Stimulated activated CD4-positive, alpha-beta T cell treated with anti-CD3 and anti-CD28 coated beads, Interleukin-4, amount 100 ng/mL, for 24 hours (primary cell): ENCODE measurements at places on chromosomes 4 and X.

GRCh38 chr4:95552942-95553550 lies 4.3 kb upstream of the UNC5C start:
- no peak for DNase-seq

DNA sequence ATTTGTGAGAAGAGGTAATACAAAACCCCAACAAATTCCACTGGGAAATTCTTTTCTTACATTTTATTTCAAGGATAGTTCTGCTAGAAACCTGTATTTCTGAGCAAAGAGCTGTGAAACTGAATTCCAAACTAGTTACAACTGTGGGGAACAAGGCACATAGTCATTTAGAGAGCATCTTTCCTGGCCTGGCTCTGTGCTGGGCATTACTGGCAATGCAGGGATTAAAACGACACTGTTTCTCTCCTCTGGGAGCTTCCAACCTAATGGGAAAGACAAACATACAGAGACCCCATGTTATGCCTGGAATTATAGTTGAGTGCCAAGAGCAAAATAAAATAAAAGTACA lies 36.5 kb downstream of the SUPT20HL1 start:
- DNase-seq: no peak

- DNase-seq: no peak
These were observed 48.5 kb downstream of the ZCCHC12 start for GRCh38 chrX:118872102-118872566.

- no peak for DNase-seq
These were observed 654 bp upstream of the DDIT4L start for GRCh38 chr4:100190643-100191600.

DNA sequence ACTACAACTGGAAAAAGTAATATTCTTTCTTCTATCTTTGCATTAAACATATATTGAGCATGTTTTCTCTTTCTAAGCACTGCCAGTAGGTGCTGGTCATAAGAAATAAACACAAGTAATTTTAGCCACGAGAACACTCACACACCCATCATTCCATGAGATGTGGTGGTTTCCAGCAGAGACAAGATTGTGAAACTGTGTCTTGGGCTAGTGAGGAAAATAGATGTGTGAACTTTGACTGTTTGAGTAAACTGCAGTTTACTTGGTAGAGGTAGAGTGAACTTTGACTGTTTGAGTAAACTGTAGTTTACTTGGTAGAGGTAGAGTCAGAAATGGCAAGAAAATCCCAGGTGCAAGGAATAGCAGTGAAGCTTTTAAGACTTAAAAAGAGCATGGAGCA lies 300.9 kb upstream of the HS3ST1 start:
- DNase-seq: no peak

GRCh38 chr4:16443504-16444088 lies 217.3 kb upstream of the TAPT1 start:
- no peak for DNase-seq

DNA sequence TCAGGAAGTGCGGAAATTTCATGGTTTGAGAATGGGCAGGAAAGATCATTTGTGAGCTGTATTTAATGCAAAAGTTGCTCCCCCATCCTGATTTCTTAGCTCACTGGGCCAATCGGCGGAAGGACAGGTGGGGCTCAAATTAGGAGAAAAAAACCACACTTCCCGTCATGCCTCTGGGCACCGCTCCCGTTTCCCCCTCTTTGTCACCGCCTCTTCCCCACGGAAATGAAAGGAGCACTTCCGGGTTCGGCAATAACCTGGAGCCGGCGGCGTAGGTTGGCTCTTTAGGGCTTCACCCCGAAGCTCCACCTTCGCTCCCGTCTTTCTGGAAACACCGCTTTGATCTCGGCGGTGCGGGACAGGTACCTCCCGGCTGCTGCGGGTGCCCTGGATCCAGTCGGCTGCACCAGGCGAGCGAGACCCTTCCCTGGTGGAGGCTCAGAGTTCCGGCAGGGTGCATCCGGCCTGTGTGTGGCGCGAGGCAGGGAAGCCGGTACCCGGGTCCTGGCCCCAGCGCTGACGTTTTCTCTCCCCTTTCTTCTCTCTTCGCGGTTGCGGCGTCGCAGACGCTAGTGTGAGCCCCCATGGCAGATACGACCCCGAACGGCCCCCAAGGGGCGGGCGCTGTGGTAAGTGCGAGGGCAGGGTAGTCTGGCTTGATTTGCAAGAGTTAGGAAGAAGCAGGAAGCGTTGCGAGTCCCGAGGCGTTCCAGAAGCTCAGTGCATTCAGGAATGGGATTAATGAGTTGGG lies at the start of gene TMEM33:
Gene TMEM33 (plus strand): TSS at position 529 of the 751 bp plus-strand sequence. CDS start 56 bp downstream, at position 585.
- DNase-seq: peak; percentile 86

DNA sequence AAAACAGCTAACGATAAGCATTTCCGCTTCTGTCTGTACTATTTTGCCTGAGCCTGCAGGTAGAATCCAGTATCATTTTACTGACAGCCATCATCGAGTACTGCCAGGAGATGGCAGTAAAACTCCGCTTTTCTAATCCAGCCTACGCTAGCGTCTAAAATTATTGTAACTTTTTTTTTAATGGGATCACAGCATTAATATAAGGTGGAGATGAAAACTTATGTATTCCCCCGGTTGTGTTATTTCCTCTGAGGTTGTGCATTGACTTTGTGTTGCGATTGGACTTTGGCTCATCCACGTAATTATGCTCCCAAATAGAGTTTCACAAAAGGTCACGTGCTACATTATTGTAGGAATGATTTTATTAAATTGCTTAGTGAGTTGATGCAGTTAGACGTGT lies 248.1 kb downstream of the C4orf33 start:
- DNase-seq: no peak

GRCh38 chr4:87079967-87080366 lies 140.5 kb downstream of the KLHL8 start:
- DNase-seq: no peak

GRCh38 chr4:97396097-97396496 lies 747.2 kb downstream of the STPG2 start:
- no peak for DNase-seq

GRCh38 chrX:42027367-42028000 lies 104.1 kb upstream of the CASK start:
- DNase-seq: no peak

DNA sequence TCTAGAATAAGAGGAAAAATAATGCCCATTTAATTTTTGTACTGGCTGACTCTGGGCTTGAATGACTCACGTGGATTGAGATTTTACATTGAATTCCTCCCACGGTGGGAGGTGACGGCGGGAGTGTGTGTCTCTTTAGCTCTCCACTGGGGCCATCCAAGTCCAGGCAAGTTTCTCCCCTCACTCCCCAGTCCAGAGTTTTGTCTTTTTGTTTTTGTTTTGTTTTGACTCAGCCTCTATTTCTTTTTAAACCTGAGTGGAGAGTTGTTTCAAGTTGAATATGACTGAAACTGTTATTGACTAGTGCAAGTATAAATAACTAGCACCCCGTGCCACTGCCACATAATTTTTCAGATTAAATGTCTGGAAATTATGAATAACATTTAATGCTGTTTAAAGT lies 13.6 kb downstream of the CHST7 start:
- DNase-seq: peak; percentile 27

- DNase-seq: no peak
These were observed at the start of gene IL1RAPL2 for GRCh38 chrX:104565791-104566680. Gene IL1RAPL2, plus strand, starts transcription at chrX:104566199.

DNA sequence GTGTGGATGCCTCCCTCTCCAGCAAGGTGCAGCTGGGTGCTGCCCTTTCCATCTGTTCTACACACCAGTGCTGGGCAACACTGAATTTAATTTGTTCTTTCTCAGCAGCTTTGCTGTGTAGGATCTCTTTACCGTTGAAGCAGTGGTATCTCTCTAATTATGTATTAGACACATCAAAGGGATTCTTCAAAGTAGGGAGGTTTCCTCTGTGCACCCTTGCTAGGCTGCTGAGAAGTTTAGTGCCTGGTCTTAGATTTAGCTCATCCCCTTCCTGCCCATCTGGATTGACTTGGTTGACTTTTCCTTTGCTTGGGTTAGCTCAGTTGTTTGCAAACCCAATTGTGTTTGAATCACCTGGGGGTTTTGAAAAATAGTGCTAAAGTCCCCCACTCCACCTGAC lies 27.8 kb upstream of the LDB2 start:
- DNase-seq: no peak

- DNase-seq: no peak
These were observed 283.0 kb upstream of the GPC4 start for GRCh38 chrX:133698298-133698697.

DNA sequence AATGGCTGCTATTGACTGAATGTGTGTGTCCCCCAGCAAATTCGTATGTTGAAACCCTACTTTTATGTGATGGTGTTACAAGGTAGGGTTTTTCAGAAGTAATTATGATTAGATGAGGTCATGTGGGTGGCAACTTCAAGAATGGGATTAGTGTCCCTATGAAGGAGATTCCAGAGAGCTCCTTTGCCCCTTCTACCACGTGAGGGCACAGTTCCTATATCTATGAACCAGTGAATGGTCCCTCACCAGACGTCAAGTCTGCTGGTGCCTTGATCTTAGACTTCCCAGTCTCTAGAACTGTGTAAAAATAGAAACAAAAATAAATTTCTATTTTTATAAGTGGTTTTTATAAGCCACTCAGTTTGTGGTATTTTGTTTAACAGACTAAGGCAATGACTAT lies 1137.6 kb upstream of the IGFBP7 start:
- no peak for DNase-seq

DNA sequence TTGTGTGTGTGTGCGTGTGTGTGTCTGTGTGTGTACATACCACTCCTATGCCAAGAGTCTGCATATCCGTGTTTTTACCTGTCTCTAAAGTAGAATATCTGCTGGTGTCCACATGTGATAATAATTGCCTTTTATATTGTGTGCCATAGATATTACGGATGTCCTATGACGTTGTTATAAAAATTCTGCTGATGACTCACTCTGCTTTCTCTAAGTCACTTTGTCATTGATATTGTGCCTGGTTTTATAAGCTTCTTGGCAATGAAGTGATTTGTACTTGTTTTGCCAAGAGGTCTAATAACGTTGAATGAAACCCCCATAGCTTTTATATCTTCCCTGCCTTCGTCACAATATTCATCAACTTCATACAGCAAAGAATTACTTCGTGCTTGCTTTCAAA lies 102.6 kb upstream of the C1GALT1C1 start:
- no peak for DNase-seq

GRCh38 chr4:7634661-7635251 lies 200.0 kb upstream of the PSAPL1 start:
- DNase-seq: no peak

- DNase-seq: peak; percentile 28
These were observed 580.6 kb downstream of the INPP4B start for GRCh38 chr4:142265536-142265935.

- no peak for DNase-seq
These were observed 33.2 kb upstream of the LDB2 start for GRCh38 chr4:16931339-16932305.

DNA sequence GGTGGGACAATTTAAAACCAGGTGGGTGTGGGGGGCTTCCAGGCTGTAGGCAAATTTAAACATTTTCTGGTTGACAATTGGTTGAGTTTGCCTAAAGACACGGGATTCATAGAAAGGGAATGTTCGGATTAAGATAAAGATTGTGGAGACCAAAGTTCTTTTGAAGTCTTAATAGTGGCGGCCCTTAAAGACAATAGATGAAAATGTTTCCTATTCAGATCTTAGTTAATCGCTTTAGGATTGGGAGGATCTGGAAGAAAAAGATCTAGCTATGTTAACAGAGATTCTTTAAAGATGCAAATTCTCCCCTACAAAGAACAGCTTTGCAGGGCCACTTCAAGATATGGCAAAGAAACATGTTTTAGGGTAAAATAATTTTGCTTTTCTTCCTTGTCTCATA lies 4.8 kb downstream of the CNGA1 start:
- DNase-seq: no peak

DNA sequence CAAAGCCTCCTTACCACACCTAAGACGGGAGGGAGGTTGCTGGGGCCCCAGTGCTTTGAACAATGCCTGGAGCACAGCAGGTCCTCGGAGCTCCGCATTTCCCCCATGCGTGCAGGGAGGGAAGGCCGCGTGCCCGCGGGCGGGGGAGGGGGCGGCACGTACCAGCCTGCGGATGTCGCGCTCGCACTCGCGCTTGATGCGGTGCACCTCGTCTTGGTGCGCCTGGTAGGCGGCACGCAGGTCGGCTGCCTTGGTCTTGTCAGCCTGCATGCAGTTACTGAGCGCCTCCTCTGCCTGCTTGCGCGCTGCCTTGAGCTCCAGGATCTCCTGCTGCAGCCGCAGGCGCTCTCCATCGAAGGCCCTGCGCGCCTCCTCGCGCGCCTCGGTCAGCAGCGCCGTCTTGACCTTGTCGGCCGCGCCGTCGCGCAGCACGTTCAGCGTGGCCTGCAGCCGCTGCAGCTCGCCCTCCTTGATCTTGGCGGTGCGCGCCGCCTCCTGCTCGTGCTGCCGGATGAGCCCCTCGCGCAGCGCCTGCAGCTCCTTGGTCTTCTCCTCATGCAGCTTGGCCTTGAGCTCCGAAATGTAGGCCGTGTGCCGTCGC lies 87.2 kb upstream of the C4orf50 start:
- DNase-seq: no peak

- no peak for DNase-seq
These were observed 95.0 kb downstream of the DGKK start for GRCh38 chrX:50375481-50376267.

DNA sequence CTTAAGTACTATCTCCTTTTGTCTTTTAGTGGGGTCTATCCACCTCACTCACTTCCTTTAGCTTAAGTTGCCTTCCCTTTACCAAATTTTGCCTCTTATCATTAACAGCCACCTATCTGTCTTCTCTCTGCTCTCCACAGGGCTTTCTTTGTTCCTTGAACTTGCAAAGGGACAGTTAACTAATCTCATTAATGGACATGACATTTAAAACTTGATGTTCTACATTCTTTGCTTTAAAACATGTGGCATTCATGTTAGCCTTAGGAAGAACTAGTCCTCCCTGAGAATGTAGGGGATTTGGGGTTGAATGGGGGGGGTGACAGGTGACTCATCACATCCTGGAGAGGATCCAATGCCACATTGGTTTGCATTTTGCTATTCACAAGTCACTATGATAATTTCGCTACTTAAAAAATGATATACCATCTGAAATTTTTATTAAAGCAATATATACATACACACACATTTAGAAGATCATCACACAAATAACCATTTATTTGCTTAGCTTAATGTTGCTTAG lies 41.0 kb upstream of the DMD start:
- no peak for DNase-seq

GRCh38 chrX:21990832-21991231 lies 41.3 kb upstream of the PHEX start:
- DNase-seq: no peak

GRCh38 chrX:52811065-52811625 lies at the start of gene XAGE5:
Gene XAGE5, plus strand, starts transcription at chrX:52811287. Its CDS starts 1,280 bp downstream, at chrX:52812567.
- no peak for DNase-seq

DNA sequence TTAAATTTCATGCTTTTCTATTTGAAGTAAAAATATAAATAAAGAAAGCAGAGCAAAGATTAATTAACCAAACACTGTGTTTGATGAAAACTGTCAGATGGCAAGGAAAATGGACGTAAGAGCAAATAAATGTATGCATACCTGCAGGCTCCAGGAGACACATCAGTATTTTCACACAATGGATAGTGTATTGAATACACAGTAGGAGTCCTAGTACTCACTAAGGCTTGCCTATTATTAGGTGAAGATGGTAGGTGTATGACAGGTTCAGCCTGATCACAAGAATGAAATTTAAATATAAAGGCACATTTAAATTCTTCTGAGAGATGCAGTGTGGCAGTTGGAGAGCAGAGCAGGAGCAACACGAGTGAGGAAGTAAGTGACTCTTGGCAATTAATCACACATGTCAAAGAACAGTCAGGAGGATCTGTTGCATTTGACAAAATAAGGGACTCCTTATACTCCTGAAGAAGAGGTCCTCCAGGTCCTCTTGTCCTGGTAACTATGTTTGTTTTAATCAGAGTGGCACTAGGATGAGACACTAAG lies 106.0 kb upstream of the NDST4 start:
- DNase-seq: no peak

GRCh38 chr4:6107886-6108285 lies 89.7 kb upstream of the C4orf50 start:
- no peak for DNase-seq
